NCI-H1417 treated with DMSO at 0.1 percent for 48 hours (cell line): ENCODE measurements at places on chromosomes 11 and 22.

- no peak for DNase-seq
Measured at GRCh38 chr22:41840216-41840615, 7.3 kb downstream of the SREBF2 start.

- no peak for DNase-seq
Measured at GRCh38 chr11:99614352-99614751, 593.6 kb downstream of the CNTN5 start.

- no peak for DNase-seq
Measured at GRCh38 chr11:121105481-121106195, 4.6 kb downstream of the TECTA start.

DNA sequence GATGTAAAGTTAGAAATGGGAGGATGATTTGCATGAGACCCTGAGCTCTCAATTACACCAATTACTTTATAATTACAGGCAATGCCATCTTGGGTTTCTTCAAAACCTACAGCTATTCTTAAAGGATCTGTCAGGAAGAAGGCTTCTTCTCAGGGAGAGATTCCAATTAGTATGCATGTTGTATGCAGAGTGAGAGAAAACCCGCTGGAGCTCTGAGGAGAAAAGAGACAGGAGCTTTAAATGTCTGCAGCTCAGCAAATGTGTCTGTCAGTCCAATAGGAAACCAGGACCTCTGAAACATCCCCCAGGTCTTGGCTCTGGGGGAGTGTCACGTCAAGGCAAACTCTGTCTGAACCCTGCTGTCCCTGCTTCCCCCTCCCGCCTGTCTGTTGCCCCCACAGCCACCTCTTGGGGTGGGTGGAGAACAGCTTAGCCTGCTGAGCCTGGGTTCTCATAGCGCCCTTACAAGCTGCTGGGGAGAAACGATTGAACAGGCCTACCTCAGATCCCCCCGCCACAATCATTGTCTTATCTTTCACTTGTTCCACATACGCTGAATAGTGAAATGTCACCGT is 140.2 kb downstream of the SPATA19 start:
- no peak for DNase-seq

DNA sequence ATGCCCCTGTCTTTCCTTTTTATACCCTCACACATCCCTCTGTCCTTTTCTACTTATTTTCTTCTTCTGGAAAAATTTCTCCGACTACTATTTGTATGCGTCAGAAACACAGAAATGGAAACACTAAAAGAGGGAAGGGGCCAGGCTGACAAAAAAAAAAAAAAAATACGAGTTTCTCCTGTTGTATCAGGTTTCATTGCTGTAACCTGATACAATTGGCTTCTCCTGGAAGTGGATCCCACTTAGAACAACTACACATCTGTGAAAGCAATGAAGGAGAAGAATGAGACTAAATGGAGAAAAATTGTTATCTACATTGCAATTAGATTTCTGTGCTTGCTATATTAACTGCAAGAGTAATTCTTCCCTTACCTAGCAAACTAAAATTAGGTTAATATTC is 393.9 kb downstream of the GUCY1A2 start:
- DNase-seq: no peak

- DNase-seq: no peak
Measured at GRCh38 chr11:65425971-65426838, 3.6 kb downstream of the NEAT1 start.

- no peak for DNase-seq
Measured at GRCh38 chr11:72381584-72382090, 52.7 kb downstream of the CLPB start.

DNA sequence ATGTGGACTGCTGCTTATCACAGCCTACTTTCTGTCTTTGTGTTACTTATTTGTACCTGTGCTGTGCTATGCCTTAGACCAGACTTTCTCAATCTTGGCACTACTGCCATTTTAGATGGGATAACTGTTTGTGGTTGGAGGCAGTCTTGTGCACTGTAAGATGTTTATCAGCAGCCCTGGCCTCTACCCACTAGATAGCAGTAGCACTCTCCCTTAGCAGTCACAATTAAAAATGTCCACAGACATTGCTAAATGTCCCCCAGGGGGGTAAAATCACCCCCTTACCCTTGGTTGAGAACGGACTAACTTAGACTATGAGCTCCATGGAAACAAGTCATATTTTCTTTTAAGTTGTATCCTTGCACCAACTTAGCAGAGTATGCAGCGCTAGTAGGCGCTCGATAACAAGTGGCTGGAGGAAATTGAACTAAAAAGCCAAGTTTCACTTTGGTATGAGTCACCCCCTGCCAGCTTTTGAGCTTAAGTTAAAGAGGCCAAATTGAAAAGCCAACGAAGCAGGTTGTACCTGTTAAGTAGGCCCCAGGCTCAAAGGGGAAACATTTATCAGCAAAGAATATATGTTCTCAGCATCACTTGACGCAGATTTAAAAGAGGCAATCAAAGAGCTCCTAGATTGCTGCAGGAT is 304.8 kb upstream of the SORL1-AS1 start:
- no peak for DNase-seq

- DNase-seq: no peak
Measured at GRCh38 chr22:21043860-21044535, 1.7 kb upstream of the LRRC74B start.

DNA sequence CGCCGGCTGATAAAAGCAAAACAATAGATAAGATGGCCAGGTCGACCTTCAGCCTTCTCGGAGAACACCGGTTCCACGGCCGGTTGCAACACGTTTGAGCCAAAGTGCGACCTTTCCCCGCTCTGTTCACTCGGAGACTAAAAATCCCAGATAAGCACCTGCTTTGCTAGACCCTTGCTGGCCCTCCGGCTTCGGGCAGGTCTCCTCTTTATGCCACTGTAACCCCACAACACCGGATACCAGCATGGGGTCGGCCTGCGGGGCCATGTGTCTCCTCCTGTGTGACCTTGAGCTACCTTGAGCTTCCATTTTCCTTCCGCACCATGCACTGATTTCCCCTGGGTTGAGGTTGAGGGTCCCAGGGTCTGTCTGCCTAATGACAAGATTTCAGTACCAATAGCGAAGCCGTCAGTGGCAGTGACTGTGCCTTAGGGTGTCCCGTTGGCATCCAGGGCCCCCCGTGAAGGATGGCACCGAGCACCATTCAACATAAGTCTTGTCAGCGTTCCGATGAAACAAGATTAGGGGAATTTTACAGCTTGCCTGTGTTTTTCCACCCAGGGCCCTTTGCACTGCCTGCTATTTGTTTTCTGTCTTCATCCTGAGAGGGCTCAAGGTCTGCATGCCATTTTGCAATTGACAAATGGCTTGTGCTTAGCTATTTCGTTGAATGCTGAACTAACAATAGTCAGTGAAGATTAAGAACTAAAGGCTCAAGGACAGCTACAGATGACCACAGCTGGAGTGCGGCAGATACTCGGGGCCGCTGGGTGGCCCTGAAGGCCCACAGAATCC is 118.6 kb downstream of the KCNQ1 start:
- DNase-seq: no peak

DNA sequence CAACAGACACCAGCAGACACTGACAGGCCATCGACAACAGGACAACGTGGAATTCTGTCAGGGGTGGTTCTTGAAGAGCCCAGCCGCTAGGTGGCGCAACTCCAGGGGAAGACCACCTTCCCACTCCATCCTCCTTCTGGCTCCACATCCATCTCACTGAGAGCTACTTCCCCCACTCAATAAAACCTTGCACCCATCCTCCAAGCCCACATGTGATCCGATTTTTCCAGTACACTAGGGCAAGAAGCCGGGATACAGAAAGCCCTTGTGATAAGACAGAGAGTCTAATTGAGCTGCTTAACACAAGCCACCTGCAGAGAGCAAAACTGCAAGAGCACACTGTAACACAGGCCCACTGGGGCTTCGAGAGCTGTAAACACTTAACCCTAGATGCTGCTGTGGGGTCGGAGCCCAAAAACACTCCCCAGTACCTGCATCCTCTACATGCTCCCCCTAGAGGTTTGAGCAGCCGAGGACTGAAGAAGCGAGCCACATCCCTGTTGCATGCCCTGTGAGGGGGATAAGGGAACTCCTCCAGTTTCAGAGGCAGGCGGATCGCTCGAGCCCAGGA is 11.5 kb upstream of the RAB39A start:
- DNase-seq: no peak

DNA sequence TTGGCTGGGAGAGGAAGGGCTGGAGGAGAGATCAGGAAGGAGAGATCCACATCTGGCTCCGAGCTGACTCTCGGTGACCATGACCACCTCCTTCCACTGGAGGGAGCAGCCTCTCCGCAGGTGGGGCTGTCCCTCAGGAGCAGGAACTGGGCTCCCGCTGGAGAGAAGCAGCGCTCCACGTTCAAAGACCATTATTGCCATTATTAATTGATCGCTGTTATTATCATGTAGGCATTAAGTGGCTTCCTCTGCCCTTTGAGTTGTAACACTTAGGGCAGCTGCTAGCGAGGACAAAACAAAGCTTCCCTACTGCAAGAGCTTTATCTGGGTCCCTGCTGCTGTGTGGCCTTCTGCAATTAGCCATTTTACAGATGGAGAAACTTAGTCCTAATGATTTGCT is 251.9 kb downstream of the ST3GAL4 start:
- peak; percentile 89 for DNase-seq

DNA sequence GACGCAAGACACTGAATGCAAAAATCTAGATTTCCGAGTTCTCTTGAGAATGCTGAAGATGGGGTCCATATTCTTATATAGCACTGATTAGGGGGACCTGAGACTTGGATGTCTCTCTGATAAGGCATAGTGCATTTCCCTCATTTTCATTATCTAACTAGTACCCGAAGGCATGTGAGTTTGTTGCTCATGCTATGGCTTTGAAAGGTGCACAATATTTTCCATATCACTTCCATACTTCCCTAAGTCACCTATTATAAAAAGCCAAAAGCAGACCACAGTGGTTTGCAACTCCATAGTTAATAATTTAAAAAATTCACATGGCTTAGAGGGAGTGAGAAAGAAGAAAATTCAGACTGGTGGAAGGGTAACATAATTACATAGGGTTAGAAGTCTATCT is 1.7 kb downstream of the BTBD10 start:
- DNase-seq: no peak

DNA sequence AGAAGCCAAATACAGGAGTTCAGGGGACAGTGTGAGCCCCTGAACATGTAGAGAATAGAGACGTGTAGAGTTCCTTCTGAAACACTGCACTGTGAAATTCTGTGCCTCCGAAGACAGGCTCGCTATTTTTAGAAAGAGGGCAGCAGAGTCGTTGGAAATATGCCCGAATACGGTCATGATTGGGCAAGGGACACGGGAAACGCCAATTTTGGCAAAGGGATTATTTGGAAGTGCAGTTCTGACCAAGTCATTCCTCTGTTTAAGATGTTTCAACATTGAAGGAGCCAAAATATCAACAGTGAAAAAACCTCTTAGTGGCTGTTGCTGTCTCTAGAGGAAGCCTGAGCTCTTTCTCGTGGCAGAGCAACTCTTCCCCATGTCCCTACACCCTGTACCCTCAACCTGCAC is 9.5 kb upstream of the CBX6 start:
- no peak for DNase-seq

GRCh38 chr11:66705587-66706335 is 23.3 kb downstream of the SPTBN2 start:
- DNase-seq: no peak

DNA sequence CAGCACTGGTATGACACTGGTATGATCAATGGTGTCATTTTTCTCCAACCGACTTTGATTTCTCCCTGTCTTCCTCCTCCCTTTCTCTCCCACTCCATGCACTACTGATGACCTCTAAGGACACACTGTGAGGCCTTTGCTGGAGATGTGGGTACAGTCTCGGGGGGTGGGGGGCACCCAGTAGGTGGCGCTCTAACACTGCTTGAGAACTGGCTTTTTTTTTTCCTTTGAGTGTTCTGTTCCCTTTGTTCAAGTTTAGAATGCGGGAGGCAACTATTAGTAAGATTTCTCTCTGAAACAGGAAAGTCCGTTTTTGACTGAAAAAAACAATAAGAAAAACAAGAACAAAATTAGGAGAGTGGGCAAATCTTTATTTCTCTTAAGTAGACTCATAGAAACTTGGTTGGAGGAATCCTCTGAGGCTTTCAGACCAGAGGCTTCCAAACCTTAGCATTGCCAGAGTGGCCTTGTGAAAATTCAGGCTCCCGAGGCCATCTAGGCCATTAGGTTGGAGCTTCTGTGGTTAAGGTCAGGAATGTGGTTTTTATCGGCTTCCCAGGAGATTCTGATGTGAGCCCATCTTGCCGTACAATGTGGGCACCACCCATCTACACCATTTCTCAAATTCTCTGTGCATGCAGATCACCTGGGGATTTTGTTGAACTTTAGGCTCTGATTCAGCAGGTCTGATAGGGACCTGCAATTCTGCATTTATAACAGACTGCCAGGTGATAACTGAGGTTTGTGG is 43.2 kb downstream of the PANX1 start:
- DNase-seq: no peak

- DNase-seq: no peak
Measured at GRCh38 chr11:102577182-102577581, 46.6 kb upstream of the MMP7 start.

- DNase-seq: no peak
Measured at GRCh38 chr11:64226507-64227051, 505 bp downstream of the NUDT22 start.

GRCh38 chr22:36738416-36739020 is 35.0 kb upstream of the CACNG2 start:
- DNase-seq: no peak

- no peak for DNase-seq
Measured at GRCh38 chr22:31958625-31959239, 14.4 kb downstream of the YWHAH start.

GRCh38 chr22:22759371-22759770 is 115.0 kb downstream of the GGTLC2 start:
- DNase-seq: no peak

DNA sequence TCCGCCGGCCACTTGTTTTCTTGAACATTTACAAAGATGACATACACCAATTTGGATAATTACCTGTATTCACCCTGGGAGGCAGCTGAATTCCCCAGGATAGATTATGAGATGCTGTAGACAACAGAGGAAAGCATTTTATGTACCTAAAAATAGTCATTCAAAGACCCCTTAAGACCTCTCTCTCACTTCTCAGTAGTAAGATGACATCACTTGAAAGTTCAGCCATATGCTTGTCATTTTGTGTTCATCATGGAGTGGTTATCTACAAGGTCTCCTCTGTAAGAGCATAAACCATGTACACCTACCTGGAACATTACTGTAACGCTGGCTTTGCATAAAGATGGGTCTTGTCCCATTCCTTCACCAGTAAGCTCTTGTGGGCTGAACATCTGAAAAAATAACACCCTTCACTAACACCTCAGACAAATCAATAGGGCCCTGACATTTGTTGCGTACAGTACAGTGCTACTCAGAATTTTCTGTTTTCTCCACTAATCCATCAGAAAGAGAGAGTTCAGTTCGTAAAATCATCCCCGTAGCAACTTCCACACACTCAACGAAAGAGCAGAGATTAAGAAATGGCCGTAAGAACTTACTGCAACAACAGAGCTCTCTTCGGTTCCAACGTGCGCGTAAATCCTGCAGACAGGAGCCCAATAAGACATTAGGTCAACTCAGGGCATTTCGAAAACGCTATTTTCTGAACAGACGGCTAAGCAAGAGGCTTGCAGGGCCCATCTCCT is 15.6 kb upstream of the WDR74 start:
- no peak for DNase-seq

GRCh38 chr11:116072601-116073410 is 568.6 kb upstream of the CADM1 start:
- DNase-seq: no peak
